Umbilical cord (tissue), 2 donors: ENCODE measurements at places on chromosomes 11 and 22. TPM values are rescaled to one million over a fixed set of nuclear protein-coding genes. Genes with fewer than 3 reads are reported as not detected.

DEFB131B gene
- not detected for total RNA-seq

- DNase-seq, result no peak
Measured at GRCh38 chr22:49340406-49340805, 487.3 kb downstream of the BRD1 start.

GRCh38 chr11:2716376-2717095, 16.7 kb upstream of the KCNQ1OT1 start:
- DNase-seq, result peak; percentile 90

- DNase-seq, result no peak
Measured at GRCh38 chr11:95327273-95327948, 96.4 kb upstream of the SESN3 start.

RTN4R gene
- 1.4 TPM for total RNA-seq

CNGA4 gene
- total RNA-seq, result not detected

GRCh38 chr11:133249065-133249464, 283.2 kb downstream of the OPCML start:
- DNase-seq, result no peak
